ENCODE measurements at places on chromosomes 5 and 9.

- DNase-seq, result no peak
Measured at GRCh38 chr9:135903786-135904520, 3.4 kb downstream of the CAMSAP1 start.

DNA sequence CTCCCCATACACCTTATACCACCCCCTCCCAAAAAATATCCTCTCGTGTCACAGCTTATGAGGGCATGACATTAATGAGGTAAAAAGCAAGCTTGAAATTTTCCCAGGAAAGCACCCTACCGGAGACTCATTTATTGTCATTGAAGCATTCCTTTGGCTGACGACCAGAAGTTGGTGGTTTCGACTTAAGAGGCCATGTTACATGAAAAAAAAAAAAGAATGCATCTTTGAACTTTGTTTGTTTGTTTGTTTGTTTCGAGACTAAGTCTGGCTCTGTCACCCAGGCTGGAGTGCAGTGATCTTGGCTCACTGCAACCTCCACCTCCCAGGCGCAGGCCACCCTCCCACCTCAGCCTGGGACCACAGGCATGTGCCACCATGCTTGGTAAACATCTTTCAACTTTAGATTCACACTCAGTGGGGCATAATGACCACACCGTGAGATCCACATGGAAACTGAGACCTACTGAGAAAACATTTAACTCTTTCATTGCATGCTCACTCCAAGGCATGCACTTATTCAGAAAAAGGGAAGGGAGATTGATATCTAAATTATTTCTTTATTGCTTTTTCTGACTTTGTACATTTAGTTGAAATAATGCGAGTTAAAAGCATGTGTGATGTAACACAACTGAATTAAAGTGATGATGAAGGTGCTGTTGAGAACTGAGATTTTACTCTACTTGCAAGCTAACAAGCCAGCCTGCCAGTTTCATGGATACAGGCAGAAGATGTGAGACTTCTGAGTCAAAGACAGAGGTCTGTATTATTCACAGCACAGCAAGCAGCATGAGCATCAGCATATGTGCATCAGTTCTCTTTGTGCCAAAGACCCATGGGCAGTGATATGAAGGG lies 5.1 kb upstream of the RAB14 start:
- no peak for DNase-seq

GRCh38 chr5:57592236-57592635 lies 109.6 kb upstream of the ACTBL2 start:
- DNase-seq, result no peak

GRCh38 chr9:109632817-109633216 lies 134.7 kb upstream of the PTPN3 start:
- no peak for DNase-seq

DNA sequence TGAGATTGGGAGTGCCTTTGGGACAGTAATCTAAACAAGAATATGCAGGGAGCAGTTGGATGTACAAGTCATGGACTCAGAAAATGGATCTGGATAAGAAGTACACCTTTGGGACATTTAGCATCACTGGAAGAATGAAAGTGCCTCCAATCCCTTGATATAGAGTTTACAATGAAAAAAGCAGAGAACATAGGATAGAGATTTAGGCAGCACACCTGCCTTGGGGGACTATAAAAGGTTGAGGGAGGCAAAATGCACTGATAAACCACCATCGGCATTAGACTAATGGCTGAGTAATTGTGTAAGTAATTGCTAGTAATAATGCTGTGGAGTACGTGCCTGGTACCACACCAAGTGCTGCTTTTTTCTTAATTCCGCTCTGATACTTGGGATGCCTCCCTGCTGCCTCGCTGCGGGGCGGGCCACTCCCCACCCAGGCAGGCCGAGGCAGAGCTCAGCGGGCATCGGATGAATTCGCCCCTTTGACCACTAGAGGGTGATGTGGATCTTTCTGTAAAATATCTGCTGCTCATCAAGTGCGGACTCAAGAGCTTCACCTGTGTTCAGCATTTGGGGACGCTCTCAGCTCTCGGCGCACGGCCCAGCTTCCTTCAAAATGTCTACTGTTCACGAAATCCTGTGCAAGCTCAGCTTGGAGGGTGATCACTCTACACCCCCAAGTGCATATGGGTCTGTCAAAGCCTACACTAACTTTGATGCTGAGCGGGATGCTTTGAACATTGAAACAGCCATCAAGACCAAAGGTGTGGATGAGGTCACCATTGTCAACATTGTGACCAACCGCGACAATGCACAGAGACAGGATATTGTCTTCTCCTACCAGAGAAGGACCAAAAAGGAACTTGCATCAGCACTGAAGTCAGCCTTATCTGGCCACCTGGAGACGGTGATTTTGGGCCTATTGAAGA lies 99.9 kb downstream of the ANKRD18B start:
- DNase-seq, result peak; percentile 44

GRCh38 chr5:126449751-126450271 lies 26.6 kb downstream of the GRAMD2B start:
- DNase-seq, result no peak

DNA sequence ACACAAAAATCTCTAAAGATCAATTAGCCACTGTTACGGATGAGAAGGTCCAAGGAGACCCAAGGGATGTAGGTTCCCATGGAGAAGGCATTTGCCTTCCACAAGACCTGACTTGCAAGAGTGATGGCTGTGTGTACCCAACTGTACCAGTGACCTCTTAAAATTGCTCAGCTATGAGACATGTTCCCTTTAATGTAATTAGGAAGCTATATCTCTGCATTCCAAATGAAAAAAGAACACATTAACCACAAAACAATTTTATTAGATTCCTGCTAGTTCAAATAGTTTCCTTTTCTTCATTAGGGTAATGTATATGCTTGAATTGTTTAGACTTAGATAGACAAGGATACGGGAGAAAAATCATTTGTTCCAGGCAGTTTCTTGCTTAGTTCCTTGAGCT lies 3.3 kb downstream of the OR2Y1 start:
- DNase-seq, result no peak

- no peak for DNase-seq
Measured at GRCh38 chr5:82106756-82107155, 134.9 kb downstream of the ATG10 start.

DNA sequence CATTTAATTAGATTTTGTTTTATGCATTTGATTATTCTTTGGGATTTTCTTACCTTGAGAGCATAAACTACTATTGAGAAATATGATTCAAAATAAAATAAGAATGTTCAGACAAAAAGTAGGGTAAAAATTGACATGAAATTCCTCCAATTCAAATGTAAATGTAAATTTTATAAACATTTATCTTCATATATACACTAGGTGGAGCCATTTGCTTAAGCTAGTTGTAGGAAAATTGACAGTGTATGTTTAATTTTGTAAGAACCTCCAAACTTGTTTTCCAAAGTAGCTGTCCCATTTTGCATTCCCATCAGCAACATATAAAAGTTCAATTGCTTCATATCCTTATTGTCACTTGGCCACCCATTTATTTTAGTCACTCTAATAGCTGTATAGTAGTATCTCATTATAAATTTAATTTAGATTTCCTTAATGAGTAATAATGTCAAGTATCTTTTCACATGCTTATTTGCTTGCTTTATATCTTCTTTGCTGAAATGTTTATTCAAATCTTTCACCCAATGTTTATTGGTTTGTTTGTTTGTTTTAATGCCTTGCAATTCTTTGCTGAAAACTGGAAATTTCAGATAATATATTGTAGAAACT lies 37.6 kb upstream of the SLCO6A1 start:
- DNase-seq, result no peak

DNA sequence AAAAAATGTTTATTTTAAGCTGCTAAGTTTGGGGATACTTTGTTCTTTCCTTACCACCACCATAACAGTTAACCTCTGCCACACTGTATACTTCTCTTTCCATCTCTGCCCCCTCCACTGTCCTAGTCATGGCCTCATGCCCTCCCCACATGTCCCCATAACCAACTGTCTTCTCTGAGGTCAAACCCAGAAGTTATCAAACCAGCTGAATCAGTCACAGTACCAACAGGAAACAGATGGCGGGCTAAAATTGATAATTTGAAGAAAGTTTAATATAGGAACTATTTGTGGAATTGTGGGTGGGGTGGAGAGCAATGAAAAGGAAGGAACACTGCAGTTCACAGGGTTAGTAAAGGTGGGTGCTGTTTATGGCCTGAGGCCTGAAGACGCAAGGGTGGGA lies 5.7 kb upstream of the DCTN4 start:
- no peak for DNase-seq

DNA sequence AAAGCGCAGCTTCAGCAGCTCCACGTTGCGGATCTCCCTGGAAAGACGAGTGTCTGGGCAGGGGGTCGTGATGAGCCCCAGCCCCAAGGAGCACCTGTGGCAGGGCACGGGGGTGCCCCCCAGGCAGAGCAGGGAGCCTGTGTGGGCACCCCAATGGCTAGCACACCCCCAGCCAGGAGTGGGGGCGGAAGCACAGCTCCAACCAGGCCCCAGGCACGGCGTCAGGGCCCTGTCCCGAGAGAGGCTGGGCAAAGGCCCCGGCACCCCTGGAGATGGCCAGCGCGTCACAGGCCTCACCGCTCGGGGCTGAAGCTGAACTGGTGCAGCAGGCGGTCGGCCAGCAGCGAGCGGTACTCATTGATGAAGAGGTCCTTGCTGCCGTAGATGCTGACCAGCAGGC lies 7.9 kb downstream of the ANAPC2 start:
- no peak for DNase-seq

- DNase-seq, result no peak
Measured at GRCh38 chr9:87342743-87343142, 154.9 kb upstream of the DAPK1 start.

Measured in activated T-helper 1 cell treated with anti-CD3 and anti-CD28 coated beads, Interleukin-2, amount 50 U/mL, for 16 hours (primary cell).